ENCODE measurements at places on chromosomes 5 and 9. TPM values are rescaled to one million over a fixed set of nuclear protein-coding genes. Genes with fewer than 3 reads are reported as not detected.

Gene HRH2
- total RNA-seq, result 32.4 TPM

Gene TSSK1B
- total RNA-seq, result not detected

Gene ZNF658
- total RNA-seq, result 8.7 TPM

Gene ENTREP1
- 20.7 TPM for total RNA-seq

Gene TTC23L
- 4.3 TPM for total RNA-seq

Gene CSF2
- total RNA-seq, result not detected

GRCh38 chr5:180670586-180671359 lies 21.4 kb upstream of the FLT4 start:
- peak; percentile 76 for DNase-seq

DNA sequence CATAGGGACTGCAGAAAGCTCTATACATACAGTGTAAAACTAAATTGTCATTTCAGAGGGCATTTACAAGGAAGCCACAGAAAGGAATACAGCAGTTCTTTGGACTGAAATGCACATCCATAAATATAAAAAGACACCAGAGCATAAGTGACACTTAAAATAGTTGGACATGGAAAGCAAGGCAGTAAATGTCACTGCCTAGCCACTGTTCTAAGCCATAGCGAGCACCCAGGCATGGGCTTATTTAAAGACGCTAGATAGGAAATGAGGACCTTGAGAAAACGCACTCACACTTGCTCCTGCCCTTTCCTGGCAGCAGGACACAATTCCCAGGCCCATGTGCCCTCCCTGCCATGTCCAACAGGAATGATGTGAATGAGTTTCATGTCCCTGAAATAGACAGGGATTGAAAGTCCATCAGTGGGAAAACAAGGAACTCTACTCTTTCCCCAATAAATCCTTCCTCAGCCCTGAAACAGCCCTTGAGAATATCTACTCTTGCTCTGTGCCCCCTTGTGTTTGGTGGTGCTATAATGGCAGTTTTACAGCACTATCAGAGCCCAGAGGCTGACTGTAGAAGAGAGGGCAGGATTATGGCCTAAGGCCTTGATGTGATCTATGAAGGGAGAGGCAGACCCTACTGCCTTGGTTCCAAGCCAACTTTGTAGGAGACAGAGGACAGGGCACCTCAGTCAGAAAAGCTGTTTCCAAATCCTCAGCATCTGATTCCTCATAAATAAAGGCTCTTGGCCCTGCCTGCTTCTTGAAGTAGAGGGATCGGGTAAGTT lies 182.9 kb downstream of the SAXO1 start:
- no peak for DNase-seq

- DNase-seq, result no peak
These were observed 53.1 kb downstream of the SLC44A1 start for GRCh38 chr9:105297442-105298075.

- DNase-seq, result no peak
These were observed 77.0 kb upstream of the GNA14 start for GRCh38 chr9:77725046-77725694.

DNA sequence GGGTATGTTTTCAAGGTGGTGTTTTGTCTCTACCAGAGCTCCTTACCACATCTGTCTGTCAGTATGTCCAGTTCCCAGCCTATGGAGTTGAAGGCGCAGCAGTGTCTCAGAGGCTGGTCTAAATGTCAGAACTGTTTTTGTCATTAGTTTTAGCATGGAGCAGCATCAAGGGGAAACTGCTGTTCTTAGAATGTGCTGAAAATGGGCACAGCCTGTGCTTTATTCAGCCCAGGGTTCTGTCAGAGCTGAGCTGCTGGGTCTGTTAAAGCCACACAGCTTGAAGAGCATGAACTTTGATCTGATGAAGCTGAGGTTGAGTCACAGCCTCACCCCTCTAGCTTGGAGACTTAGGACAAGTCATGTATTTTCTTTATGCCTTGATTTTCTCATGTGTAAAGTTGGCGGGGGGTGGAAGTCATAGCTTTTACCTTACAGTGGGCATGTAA lies 71.9 kb downstream of the RALGPS1 start:
- DNase-seq, result no peak

DNA sequence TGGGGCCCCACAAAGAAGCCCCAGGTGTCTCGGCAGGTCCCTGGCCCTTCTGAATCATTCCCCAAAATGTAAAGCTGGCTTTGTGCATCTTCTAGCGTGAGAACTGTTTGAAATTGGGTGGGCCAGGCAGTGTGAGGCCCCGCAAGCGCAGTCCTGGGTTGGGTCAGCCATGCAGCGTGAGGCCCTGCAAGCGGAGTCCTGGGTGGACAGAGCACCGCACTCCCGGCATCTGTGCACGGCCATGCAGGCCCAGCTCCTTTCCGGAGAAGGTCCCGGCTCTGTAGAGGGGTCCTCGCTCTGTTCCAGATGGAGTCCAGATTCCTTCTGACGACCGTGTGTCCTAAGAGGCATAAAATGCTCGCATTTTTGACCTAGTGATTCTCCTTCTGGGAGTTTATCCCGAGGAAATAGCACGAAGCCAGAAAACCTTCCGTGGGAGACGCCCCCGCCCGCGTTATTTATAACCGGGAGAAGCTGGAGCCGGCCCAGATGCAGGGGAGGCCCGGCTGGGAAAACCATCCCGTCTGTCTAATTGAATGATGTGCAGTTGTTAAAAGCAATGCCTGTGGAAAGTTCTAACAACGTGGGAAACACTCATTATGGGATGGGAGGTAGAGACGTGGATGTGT lies 19.4 kb upstream of the NOTCH1 start:
- DNase-seq, result no peak

DNA sequence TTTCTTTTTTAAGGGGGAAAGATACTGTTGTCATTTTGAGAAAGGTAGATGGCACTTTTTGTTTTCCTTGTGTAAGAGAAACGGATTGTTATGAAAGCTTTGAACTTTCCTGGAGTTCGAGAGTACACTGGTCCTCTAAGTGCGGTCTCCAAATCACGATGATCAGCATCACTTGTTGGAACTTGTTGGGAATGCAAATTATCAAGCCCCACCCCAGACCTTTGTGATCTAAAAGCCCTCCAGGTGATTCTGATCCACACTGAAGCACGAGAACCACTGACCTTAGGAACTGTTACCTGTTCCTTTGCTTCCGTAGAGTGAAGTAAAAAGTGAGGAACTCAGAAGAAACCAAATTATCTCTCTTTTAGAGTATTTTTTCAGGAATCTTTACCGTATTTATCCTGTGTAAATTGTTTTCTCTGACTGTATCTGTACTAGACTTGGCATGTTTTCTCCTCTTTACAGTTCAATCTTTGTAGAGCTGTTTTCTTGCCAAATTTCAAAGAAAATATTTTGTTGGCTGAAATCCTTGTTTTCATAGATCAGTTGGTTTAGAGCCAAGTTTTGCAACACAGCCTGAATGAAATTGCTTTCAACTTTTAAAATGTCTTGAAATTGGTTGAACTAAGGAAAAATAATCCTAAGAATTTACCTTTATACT lies 4.0 kb downstream of the MAT2B start:
- DNase-seq, result no peak

- no peak for DNase-seq
These were observed 841.6 kb downstream of the MAT2B start for GRCh38 chr5:164346785-164347630.

DNA sequence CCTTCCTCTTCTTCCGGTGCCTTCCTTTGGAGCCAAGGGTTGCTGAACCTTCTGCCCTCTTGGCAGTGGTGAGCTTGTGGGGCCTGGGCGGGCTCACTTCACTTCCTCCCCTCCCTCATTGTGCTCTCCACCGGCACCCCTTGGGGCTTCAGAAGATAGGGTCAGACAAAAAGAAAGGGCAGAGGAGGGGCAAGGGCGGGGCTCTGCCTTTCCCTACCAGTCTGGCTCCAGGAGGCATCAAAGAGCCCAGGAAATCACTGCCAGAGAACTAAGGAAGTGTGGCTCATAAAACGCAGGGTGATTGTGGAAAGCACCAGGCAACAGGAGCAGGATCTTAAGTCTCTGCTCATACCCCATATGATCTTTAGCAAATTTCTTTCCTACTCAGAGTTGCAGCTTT lies 34.8 kb downstream of the ACOT12 start:
- no peak for DNase-seq

DNA sequence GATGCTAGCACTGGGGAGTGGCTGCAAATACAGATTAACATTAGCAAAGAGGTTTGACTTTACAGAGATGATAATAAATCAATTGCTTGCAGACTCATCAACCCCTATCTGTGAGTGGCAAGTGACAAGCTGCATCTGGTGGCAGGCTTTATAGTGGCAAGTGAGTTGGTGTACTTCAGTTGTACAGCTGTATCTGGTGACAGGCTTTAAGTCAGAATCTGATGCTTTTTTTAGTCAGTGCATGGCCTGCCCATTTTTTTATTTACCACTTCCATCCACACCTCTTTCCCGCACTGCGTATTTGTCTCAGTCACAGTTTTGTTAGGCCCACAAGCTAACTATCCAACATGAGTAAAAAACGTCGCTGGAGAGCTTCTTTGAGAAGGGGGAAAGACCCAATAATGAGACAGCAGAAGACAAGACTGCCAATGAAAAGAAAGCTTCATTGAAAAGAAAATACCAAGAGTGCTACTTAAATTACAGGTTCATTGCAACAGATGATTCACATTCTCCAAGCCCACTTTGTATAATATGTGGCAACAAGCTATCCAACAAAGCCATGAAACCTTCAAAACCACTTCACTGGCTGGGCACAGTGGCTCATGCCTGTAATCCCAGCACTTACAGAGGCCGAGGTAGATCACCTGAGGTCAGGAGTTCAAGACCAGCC lies 23.1 kb downstream of the ANP32B start:
- no peak for DNase-seq

- no peak for DNase-seq
These were observed 5.8 kb downstream of the POU4F3 start for GRCh38 chr5:146344155-146345118.

- no peak for DNase-seq
These were observed 231.6 kb downstream of the SLF1 start for GRCh38 chr5:94849821-94850736.

DNA sequence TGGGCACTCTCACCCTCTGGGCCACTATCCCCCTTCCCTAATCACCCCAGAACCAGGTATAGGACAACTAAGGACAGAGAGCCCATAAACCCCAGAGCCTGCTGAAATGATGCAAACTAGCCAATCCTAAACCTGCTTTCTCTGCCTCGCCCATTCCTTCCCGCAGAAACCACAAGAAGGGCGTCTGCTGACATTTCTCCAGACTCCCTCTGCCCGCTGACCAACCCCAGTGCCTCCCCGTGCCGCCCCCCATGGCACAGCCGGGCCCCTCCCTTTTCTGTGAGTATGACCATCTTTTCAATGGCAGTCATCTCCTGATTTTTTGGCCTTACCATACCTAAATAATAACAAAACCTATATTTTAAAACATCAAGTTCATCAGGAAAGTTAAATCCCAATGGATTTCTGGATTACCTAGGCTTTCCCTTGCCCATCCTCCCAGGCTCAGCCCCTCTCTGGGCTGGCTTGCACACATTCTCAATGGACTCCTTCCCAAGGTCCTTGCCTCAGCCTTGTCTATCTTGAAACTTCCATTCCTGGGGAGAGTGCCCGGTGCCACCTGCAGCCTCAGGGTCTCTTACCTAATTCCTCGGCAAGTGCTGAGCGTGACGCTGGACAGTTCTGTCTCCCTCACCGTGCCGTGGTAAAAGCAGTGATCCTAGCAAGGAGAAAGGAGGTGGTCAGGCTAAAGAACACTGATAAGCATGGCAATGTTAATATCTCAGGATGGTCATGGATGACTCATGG lies 45.2 kb downstream of the ADAM19 start:
- no peak for DNase-seq

DNA sequence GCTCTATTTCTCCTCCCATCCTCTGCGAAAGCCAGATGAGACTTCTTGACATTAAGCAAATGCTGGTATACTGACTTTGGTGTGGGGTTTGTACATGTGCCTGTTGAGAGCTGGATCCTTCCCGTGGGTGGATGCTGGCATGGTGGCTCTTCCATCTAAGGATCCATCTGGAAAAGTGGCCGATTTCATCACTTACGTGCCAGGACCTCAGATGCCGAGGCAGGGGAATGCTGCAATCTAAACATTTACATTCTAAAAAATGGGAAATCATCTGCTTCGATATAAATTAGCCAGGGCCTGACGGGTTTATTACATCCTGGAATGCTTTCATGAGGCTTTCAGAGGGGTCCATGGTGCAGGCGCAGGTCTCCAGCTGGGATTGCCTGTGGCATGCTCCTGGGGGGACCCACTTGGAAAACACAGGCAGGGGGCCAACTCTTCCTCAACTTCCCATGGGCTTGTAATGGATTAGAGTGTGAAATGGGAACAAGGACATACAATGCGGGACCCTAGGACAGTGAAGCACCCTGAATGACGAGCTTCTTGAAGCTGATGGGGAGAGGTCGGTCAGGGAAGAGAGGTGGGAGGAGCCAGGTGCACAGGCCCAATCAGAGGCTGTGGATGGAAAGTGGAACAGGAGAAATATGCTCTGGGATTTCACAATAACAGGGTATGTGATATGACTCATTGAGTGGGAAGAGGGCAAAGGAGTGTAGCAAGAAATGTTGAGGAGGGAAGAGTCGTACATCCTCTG lies 105.5 kb upstream of the PITX1 start:
- DNase-seq, result no peak

GRCh38 chr9:34151398-34151797 lies 24.9 kb upstream of the DCAF12 start:
- DNase-seq, result no peak

- DNase-seq, result no peak
These were observed 74.9 kb downstream of the FBXL7 start for GRCh38 chr5:15574806-15575325.

DNA sequence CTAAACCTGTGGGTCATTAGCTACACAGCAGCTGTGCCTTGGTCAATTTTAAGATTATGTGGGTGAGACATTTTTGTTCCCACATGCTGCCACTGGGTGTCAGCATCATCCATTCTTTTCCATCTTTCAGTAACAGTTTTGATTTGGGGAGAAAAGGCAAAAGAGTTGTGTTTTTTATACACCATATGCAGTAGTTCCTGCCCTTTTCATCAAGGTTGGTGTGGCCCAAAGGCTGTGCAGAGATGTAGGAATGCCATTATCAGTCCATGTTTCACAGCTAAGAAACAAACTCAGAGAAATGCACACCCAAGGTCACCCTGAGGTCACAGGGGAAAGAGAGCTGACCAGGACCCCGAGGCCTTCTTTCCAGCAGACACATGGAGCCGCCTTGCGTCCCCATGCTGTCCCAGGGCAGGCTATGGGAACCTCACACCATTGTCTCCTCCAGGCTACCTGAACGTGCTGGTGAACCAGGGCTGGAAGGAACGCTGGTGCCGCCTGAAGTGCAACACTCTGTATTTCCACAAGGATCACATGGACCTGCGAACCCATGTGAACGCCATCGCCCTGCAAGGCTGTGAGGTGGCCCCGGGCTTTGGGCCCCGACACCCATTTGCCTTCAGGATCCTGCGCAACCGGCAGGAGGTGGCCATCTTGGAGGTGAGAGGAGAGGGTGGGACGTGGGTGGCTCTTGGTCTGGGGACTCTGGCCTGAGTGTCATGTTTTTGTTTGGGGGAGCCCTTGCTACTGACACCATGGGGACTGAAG lies 27.8 kb upstream of the GRPEL2 start:
- no peak for DNase-seq

DNA sequence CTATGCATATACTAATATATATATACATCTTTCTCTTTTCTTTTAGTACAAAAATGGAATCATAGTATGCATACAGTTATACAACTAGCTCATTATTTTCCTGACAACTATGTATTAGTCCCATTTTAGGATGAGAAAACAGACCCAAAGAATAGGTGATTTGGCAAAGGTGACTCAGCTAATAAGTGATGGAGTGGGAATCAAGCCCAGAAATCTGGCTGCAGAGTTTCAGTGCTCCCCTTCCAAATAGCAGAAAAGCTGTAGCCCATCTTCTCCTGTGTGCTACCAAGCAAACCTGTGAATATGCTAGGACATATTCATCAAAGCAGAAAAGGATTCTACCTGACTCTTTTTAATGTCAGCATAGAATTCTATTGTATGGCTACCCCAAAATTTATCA lies 114.7 kb downstream of the ARL15 start:
- no peak for DNase-seq

GRCh38 chr5:69090158-69090557 lies 3.7 kb upstream of the SLC30A5 start:
- no peak for DNase-seq

All from dorsolateral prefrontal cortex (tissue), 122 donors.